NCI-H2227 treated with DMSO at 0.1 percent for 48 hours (cell line): ENCODE measurements at places on chromosomes 5 and 9.

DNA sequence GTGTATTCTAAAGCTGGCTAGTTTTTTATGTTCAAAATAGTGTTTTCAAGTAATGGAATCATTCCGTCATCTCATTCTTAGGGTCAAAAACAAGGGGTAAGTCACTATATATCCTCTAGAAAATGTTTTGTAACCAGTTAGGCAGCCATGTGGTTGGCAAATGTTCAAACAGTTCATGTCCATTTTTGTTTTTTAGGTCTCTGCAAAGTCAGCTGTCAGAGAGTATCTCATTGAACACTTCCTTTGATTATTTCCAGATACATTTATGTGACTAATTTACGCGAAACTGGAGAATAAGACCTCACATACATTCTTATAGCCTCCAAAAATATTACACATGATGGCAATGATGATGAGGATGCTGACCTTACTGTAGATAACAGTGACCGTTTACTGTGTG is 50.4 kb downstream of the TRIO start:
- DNase-seq, result no peak

- no peak for DNase-seq
These were observed 111.4 kb upstream of the FER start for GRCh38 chr5:108636135-108636853.

- DNase-seq, result no peak
These were observed 3.2 kb downstream of the IRX2 start for GRCh38 chr5:2748179-2748860.

GRCh38 chr9:112125951-112126388 is 49.1 kb downstream of the SUSD1 start:
- DNase-seq, result no peak

- DNase-seq, result no peak
These were observed 56.2 kb downstream of the TMOD1 start for GRCh38 chr9:97557606-97558095.

DNA sequence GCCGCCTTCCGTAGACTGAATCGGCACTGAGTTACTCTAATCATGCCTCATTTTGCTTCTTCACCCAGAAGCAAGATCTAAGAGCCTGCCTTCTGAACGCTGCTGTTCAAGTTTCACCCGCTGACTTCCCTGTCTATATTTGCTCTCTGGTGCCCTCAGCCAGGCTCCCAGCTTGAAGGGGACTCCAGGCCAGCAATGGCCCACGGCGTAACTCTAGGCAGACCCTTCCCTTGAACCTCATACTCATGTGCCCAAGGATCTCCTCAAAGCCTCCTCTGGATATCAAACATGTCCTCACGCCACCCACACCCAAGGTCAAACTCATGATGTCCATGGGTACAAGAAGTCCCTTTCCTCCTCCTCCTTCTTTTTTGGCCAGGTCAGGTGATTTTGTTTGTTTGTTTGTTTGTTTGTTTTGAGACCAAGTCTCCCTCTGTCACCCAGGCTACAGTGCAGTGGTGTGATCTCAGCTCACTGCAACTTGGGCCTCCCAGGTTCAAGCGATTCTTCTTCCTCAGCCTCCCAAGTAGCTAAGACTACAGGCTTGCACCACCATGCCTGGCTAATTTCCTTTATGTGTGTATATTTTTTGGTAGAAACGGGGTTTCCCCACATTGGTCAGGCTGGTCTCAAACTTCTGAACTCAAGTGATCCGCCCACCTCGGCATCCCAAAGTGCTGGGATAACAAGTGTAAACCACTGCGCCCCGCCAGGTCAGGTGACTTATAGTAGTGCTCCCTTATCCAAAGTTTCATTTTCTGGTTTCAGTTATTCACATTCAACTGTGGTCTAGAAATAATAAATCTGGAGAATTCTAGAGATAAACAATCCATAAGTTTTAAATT is 239.0 kb downstream of the SYK start:
- no peak for DNase-seq

GRCh38 chr9:128553728-128554127 is 1.3 kb downstream of the SPTAN1 start:
- DNase-seq, result no peak

DNA sequence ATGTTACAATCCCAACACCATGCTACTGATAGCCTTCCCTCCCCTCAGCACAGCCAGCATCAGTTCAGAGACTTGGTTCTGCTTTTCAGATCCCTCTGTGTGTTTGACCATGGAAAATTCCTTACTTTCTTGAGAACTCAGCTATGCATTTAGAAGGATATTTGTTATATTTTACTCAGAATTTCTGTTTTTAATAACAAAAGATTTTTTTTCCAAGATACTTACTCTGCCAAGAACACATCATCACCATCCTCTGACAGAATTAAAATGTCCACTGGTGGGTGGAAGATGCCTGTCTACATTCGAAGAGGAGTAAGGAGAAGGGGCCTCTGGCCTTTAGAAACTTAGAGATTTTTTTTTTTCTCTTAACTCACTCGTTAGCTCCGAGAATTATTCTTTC is 56.1 kb upstream of the CKMT2 start:
- no peak for DNase-seq
